ENCODE measurements at places on chromosomes 2 and 18.
A peak's percentile ranks its signal among the peaks of the same experiment; 100 is the strongest.

GRCh38 chr2:240650254-240650965 is 25.1 kb downstream of the GPR35 start:
- no peak for DNase-seq

DNA sequence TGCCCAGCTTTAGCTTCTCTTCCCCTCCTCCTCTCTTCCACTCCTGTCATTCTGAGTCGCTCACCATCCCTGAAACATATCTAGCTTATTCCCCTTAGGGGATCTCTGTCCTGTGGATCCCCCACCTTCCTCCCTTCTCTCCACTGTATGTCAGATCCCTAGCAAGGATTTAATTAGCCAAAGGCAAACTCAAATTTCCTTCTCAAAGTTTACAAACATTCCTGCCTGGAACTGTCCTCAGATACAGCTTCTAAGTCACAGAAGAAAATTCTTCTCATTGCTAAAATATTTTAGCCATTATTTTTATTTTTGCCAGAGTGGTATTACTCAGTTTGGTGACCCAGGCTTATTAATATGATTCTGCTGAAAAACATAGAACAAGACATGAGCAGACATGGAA is 315.3 kb downstream of the CYP26B1 start:
- peak; percentile 79 for DNase-seq

DNA sequence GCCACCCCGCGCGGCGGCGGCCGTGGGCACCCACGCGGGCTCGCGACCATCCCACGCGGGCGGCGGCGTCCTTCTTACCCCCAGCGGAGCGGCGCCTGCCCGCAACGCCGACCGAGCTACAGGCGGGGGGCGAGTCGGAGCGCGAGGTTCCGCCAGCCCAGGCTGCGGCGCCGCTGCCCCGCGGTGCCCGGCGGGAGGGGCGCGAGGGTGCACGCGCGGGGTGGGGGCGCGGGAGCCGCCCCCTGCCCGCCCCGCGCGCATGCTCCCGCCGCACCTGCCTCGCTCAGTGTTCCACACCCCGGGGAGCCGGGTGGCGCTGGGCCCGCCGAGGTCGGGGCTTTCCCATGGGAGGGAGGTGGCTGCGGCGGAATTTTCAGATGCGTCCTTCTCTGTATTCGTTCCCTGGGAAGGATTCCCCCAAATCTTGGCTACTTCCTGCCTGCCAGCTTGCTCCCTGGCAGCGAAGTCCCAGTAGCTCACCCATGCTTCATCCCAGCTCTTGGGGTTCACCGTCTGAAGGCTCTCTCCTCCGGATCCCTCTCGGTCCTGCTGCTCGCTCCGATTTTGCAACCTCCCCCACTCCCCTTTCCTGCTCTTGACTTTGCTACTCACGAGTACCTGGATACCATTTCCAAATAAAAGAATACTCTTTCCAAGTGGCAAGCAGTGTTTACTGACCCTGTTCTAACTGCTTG is at the start of gene L3MBTL4:
TSS of gene L3MBTL4 (minus strand) at position 189 of the 695 bp plus-strand sequence. CDS start 103,286 bp downstream, outside the sequence.
- DNase-seq: no peak

DNA sequence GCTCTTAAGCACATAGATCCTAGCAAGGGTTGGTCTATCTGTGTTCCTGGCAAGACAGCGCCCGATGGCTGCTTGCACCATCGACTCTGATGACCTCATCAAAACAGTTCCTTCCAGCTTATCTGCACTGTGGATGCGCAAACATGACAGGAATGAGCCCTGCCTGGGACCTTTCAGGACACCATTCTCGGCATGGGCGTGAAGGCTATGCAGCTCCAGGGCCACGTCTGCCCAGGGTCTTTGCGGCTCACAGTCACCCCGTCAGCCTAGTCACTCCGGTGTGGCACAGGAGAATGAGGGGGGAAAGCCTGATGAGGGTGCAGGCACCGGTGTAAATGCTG is 147.8 kb upstream of the TWIST2 start:
- no peak for DNase-seq

GRCh38 chr2:19474128-19474527 is 115.7 kb upstream of the OSR1 start:
- peak; percentile 85 for DNase-seq

DNA sequence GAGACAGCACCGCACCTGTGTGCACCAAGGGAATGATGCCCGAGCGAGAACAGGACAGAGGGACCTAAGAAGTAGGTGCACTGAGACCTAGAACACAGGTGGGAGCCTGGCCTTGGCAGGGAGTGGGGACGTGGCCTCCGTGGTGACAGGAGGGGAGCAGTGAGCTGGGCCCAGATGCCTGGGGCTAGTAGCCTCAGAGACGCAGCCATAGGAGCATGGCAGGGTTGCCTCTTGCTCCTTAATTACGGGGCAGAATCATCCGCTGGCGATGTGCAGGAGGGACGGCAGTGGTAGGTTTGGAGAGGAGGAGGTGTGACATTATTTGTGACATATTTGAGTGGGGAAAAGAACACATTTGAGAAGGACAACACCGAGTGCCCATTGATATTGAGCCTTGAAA is 57.0 kb upstream of the HPCAL1 start:
- no peak for DNase-seq

- DNase-seq: no peak
Measured at GRCh38 chr18:9217743-9218451, 81.3 kb downstream of the ANKRD12 start.

DNA sequence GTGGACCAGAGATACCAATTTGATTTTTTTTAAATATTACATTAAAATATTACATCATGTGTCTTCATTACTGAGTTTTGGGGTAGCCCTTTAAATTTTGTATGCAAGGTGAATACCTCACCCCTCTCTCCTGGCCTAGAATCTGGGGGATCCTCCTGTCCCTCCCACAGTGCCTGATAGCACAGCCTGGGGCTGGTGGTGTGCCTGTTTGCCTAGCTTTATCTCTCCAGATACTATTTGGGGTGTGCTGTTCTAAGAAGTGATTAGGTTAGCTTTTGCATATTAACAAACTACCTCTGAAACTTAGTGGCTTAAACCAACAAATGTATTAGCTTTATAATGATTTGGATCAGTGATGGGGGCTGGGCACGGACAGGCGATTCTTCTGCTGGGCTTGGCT is 20.7 kb upstream of the B3GNT7 start:
- no peak for DNase-seq

DNA sequence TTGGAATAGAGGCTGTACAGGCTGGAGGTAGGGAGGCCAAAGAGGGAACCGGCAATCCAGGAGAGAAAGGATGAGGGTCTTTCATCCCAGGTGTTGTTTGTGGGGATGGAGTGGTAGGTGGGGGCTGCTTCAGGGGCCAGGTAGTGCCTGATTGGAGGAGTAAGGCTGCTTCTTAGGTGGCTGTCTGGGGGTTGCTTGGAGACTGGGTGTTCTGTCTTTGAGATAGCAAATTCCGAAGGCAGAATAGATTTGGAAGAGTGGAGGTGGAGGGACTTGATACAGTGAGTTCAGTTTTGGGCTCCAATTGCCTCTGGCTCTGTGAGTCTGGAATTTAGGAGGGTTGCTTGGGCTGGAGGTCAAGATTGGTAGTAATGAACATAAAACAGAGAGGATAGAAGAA is 5.9 kb downstream of the ZNF532 start:
- no peak for DNase-seq
